Activated CD4-positive, alpha-beta T cell treated with anti-CD3 and anti-CD28 coated beads, Interleukin-2, amount 50 U/mL, for 4 hours (primary cell): ENCODE measurements at places on chromosomes 2 and 18.

GRCh38 chr2:38060236-38061018 lies 15.5 kb downstream of the CYP1B1 start:
- DNase-seq, result no peak

DNA sequence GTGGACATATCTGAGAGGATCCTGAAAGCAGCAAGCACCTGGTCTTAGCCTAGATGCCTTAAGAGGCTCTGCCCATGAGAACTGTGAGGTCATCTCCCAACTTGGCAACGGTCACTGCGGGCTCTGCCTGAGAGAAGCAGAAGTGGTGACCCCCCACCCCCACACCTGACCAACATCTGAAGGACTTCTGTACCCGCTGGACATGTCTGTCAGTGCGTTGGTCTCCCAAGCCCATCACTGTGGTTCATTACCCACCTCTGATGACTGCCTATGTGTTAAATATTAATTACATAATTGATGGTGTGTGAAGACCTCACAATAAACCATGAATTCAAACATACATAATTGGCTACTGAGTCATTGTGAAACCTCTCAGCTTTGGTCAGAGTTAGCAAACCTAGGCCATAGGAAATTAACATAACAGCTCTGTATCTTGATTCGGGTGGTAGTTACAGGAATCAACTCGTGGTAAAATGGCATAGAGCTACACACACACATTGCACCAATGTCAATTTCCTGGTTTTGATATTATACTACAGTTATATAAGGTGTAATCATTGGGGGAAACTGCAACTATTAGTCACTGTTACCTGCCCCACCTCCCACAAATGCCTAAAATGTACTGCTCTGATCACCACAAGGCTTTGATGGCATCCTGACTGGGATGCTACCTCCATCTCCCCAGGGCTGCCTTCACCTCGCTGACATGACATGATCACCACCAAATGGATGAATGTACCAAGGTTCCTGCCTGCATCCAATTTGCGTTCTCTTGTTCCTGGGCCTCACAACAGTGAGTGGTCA lies 4.3 kb upstream of the GALNT1 start:
- DNase-seq, result no peak

DNA sequence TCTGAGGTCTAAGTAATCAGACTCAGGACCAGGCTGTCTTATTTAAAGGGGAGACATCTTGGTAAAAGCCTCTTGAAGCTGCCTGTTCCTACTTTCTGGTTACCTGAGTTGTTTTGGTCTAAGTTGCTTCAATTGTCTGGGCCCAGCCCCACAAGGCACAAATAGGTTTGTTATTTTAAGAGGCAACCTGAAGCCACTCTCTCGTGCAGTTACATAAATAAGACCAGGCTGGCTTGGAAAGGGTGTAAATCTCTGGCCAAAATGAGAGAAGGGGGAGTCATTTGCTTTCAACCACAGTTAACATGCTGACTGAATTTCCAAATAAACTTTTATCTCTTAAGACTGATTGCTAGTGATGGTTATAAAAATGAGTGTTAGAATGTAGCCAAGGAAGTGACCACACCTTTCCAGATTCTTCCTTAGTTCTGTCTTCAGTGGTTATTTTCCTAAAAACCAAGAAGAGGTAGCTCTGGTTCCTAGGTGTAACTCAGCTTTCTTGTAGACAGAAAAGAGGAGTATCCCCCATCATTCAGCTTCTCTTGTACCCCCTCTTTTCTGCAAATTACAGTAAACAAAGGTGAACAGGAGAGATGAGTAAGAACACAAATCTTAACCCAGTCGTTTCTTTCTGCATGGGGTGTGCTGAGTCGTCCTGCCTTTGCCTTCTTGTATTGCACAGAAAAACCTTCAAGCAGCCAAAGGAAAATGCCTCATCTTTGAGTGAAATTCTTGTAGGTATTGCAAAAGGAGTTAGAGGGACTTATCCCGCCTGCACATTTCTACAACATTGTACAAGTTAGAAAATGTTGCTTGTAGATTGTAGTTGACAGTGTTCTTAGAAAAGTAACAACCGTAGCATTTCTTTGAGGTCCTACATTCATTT lies 161.5 kb upstream of the NT5C1B start:
- no peak for DNase-seq

DNA sequence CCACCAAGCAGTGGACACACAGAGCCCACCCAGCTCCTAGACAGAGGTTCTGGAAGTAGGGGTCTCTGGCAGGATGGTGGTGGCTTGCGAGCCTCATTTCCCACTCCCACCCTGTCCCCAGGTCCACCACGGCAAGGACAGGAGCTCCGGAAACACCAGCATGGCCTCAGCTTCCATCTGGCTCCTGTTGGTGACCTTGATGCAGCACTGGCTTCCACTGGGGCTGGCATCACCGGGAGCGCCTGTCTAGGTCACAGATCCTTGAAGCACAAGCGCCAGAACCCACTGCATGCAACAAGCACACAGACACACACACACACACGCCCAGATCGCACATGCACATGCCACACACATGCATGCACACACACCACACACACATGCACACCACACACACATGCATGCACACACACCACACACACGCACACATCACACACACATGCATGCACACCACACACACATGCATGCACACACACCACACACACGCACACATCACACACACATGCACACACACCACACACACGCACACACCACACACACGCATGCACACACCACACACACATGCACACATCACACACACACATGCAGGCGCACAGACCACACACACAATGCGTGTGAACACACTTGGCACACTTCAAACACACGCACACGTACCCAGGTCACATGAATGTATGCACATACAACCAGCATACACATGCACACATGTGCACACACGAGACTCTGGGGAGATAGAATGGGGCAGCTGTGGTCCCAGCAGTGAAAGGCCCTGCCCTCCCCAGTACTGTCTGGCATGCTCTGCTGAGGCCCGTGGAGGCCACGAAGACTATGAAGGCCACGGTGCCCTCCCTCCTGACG lies 63.7 kb downstream of the TWIST2 start:
- DNase-seq, result no peak

DNA sequence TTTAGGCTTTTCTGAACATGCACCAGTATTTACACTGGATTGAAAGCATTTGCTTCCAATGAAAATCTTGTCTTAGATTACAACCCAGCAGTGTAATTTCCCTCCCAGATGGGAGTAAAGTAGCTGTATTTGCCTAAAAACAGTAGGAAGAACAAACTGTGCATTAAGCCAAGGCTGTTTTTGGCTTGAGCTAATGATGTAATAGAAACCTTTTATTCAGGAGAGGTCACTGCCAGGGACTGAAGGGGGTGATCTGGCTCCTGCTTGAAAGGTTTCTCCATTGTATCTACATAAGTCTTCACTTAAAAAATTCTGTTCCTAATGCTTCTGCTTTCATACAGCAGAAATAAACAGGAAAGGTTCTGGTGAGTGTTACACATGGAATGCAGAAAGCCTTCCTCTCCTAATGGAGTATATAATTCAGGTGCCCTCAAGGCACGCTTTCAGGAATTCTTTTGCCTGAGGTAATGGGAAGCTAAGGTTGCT lies 74.4 kb downstream of the MEIS1 start:
- DNase-seq, result no peak

GRCh38 chr2:188993247-188993646 lies 19.1 kb downstream of the COL3A1 start:
- DNase-seq, result no peak

- no peak for DNase-seq
Measured at GRCh38 chr2:158973116-158973956, 4.9 kb downstream of the TANC1 start.

DNA sequence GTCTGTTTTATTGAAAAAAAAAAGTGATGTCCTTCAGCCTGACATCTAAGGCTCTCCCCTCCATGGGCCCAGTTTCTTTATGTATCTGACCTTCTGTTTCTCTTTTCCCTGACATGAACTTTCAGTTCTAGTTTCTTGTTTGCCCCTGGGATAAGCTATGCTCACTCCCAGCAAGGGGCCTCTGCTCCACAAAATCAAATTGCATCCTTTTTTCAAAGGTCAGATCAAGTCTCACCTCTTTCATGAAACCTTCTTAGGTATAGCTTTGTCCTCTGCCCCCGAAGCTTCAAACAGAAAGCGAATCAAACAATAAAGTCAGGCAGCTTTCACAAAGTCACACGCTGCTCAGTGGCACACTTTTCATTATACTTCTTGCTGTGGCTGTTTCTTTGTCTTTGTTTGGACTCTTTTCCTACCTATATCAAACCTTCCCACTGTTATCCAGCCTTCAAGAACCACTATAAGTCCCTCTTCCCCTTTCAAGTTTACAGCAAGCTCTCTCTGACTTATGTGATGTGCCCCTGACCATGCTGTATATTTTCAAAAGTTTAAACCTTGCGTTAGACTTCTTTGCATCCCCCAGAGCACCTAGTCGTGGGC lies 23.3 kb downstream of the MAP3K19 start:
- DNase-seq, result no peak

DNA sequence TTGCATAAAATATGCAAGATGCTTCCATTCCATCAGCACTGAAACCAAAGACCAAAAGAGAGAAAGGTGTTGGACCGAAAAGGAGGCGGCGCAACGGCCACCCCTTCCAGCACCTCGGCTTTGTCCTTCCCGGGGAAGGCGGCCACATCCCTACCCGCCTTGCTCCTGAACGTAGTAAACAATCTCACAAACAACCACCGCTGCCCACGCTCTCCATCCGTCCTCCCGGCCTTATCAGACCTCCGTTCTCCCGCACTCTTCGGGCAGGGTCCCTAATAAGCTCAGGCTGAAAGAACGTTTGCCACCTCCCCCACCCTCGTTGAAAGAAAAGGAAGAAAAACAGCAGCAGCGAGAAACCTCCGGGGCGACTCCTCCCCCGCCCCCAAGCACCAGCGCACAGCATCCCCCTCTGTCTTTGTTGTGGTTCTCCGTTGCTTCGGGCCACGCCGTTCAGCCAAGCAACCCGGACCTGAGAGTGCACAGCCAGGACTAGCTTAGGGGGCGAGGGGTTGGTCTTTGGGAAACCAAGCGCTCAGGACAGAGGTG lies 4.4 kb downstream of the EVX2 start:
- DNase-seq, result no peak

DNA sequence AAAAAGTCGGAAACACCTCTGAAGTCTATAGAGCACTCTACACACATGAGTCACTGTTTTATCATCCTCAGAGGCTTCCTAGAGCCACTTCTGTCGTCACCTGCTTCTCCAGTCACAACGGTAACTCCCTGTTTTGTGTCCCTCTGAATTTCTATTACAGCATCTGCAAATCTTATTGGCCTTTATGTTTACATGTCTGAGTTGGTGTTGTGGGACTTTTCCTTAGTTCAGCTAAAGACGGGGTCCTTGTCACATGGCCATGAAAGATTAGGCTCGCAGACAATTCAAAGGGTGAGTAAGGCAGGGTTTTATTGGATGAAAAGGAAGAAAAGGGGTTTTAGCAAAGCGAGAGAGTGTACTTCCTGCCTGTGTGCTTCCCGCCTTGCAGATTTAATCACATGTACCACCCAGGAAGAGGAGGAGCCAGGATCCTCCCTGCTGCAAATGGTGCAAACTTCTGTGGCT lies 185.6 kb downstream of the LPIN1 start:
- no peak for DNase-seq
